Forelimb muscle (tissue), 1 donor: ENCODE measurements at places on chromosomes 7 and 10. TPM values are rescaled to one million over a fixed set of nuclear protein-coding genes. Genes with fewer than 3 reads are reported as not detected.

GRCh38 chr10:30774261-30774660 is 144.7 kb upstream of the LYZL2 start:
- DNase-seq = no peak

DNA sequence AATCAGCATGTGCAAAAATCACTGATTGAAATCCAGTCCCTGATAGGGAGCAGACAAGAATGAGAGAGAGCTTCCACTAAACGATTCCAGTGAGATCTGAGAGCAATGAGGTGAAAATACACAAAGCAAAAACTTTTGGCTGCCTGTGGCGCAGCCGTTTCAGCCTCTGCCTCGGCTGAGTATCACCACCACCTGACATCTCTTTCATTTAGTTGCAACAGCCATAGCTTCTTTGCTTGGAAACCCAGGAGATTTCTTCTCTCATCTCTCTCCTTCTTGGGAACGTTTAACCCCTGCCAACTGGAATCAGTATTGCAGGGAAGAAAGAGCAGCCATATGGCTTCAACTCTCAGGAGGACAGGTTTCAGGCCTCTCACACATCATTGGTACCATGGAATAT is 237.3 kb upstream of the AGK start:
- DNase-seq = no peak

GRCh38 chr10:77305650-77306632 is 331.7 kb downstream of the KCNMA1 start:
- DNase-seq = no peak

DNA sequence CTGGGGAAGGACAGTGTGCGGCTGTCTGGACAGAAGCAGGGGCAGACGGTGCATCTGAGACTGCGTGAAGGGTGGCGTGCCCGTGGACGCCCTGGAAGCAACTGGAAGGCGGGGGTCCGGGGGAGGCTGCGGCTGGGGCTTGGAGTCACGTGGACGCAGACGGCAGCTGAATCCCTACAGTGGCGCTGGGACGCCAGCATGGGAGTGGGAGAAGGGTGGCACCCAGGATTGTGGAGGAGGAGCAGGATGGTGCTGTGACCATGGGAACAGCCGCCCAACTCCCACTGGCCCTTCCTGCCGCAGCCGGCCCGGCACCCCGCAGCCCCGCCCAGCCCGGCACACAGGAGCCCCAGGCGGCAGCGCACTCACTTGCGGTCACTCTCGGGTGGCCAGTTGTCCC is 9.7 kb downstream of the INTS1 start:
- no peak for DNase-seq

OR2F1 gene
- not detected for polyA plus RNA-seq

DNA sequence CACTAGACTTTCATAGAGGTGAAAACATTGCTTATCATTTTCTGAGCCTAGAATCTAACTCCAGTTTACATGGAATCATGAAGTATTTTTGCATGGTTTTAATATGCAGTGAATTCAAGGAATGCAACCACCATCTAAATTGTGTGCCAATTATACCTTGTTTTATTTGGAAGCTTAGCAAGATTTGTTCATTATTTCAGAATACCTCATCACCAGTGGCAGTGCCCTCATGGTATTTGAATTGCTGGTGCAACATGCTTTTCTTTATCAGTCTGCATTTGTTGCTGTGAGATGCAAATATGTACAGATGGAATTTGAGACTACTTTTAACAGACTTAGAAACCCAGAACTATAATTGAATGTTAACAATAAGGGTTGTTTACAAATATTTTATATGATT is 18.7 kb upstream of the ZNF800 start:
- no peak for DNase-seq

ZNF485 gene
- 2.7 TPM for polyA plus RNA-seq

DNA sequence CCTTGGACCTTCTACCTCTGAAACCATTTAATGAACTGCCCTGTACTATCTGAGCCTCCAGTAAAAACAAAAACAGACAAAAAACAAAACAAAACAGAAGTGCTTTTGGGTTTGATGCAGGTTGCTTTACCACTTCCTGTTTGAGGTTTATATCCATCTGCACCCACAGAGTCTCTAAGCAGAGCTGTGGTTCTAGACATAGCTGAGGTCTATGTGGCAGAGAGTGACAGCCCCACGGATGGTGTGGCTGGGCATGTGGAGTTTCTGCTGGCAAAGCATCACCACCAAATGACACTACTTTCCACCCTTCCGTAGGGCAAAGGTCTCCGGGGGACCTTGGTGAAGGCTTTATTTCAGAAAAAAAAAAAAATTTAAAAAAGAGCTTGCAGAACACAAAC is 754.2 kb downstream of the GRID1 start:
- no peak for DNase-seq
